GM10248 (cell line): ENCODE measurements at places on chromosomes 6 and 20.

DNA sequence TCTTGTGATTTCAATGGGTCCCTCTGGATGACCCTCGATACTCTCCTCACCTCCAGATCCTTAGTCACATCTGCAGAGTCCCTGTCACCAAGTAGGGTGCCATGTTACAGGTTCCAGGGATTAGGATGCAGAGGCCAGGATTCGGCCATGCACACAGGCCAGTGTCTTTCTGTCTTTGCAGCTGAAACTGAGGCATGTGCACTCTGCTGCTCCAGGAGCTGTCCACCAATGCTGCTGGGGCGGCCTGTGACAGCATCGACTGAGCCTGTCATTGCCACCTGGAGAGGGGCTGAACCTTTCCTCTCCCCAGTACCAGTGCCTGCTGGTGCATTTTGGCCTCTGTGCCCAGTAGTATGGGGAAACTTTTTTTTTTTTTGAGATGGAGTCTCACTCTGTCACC lies 4.4 kb upstream of the RBM38 start:
- DNase-seq, result no peak

- DNase-seq, result no peak
Measured at GRCh38 chr20:62306414-62307187, 3.8 kb downstream of the ADRM1 start.

DNA sequence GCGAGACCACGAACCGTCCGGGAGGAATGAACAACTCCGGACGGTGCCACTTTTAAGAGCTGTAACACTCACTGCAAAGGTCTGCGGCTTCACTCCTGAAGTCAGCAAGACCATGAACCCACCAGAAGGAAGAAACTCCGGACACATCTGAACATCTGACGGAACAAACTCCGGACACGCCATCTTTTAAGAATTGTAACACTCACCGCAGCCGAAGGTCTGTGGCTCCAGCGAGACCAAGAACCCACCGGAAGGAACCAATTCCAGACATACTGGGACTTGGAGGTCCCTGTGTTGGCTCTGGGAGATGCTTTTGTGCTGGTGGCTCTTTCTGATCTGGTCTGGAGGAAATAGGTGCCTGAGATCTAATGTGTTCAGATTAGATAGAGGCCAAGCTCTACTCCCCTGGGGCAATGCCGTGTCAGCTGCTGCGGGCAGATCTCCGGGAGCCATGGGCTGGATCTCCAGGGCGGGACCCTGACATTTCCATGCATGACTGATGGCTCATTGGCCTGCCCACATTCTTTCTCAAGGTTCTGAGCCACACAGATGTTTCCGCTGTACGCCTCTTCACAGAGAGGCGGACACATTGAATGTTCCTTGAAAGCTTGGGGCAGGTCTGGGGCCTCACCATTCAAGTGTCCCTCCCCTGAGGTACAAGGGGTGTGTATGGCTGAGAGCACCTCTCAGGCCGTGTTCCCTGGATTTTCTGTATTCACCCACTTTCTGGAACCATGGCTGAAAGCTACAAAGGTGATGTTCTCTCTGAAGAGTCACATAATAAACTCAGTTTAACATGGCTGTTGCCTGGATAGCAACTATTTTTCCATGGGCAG lies 29.3 kb downstream of the GMPR start:
- DNase-seq, result no peak

- DNase-seq, result no peak
Measured at GRCh38 chr6:3751077-3751729, at the start of gene PXDC1. PXDC1 (minus strand) TSS chr6:3751713; CDS start chr6:3751531, 182 bp downstream.

GRCh38 chr20:62402456-62403150 lies 4.5 kb downstream of the CABLES2 start:
- DNase-seq, result no peak
